Testis (tissue), 5 donors: ENCODE measurements at places on chromosomes 16 and 17. TPM values are rescaled to one million over a fixed set of nuclear protein-coding genes. Genes with fewer than 3 reads are reported as not detected.

Gene COQ7
- total RNA-seq, result 42.0 TPM

Gene CD300E
- 0.31 TPM for total RNA-seq

Gene TRPV3
- 37.2 TPM for total RNA-seq

Gene TPSB2
- 10.8 TPM for total RNA-seq

Gene MLST8
- total RNA-seq, result 95.4 TPM

DNA sequence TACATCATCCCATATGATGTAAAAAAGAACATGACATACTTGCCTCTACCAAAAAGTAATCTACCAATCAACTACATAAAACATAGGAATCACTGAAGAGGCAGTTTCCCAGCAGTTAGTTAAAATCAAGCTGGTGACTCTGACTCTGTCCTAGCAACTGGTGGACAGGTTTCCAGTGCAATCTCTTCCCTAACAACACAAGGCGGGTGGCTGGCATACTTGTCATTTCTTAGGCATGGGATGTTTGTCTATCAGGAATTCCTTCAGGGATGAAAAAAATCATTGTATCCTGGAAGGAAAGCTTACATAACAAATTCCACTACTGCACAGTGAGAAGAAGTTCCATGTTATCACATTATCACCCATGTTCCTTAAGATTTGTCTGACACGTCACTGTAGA, 50.9 kb downstream of the HELZ start:
- H3K27ac ChIP-seq, result no peak overlapping the region
- H3K4me3 ChIP-seq, result no peak overlapping the region
- no peak for DNase-seq
- peaks cover 4% of the 10 kb centered on the region for H3K4me1 ChIP-seq

DNA sequence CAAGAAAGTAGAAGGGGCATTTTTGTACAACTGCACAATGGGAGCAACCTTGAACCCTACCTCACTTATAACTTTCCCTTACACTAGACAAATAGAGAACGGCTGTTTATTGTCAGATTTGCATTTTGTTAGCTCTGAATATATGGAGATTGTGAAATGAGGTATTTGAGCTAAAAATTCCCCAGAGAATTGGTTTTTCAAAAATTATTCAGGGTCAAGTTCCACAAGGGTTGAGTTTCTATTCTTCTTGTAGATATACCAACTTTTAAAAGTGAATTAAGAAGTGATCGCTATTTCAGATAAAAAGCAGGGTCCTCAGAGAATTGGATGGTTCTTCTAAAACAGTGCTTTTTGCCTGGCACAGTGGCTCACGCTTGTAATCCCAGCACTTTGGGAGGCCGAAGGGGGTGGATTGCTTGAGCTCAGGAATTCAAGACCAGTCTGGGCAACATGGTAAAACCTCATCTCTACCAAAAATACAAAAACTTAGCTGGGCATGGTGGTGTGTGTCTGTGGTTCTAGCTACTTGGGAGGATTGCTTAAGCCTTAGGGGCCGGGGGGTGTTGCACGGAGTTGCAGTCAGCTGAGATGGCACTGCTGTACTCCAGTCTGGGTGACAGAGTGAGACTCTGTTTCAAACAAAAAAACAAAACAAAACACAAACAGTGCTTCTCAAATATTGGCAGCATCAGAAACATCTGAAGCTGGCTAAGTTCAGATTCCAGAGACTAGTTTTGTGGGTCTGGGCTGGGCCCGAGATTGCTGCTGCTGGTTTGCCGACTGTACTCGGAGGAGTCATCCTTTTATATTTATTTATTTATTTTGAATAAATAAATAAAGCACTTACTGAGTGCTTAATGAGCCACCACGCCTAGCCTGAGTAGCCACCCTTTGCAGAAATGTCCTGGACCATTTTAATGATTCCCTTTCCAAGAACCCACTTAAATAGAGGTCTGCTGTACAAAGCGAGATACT, 50.9 kb downstream of the PECAM1 start:
- peaks cover 15% of the 10 kb centered on the region for H3K4me1 ChIP-seq
- H3K27ac ChIP-seq, result peak overlapping the region; percentile 44
- H3K36me3 ChIP-seq, result no peaks in the 10 kb centered on the region
- DNase-seq, result no peak

DNA sequence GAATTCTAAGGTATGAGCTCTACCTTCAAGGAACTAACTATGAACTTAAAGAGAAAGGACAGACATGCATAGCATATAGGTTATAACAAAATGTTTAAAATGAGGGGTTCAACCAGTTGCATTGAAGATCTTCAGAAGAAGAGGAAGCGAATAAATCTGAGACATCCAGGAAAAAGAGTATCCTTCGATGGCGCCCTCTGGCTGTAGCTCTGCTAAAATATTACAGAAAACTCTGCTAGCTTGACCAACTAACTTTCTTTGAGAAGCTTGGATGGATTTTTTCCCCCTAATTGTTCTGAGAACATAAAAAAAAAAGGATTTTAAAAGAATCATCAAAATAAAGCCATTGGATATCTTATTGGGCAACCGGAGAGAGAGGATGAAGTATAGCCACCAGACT, 659.9 kb upstream of the SOX9 start:
- peak; percentile 58 for DNase-seq
- H3K27ac ChIP-seq, result no peak overlapping the region

- no peak for DNase-seq
- no peak overlapping the region for H3K4me3 ChIP-seq
- no peaks in the 10 kb centered on the region for H3K27me3 ChIP-seq
- no peaks in the 10 kb centered on the region for H3K36me3 ChIP-seq
Measured at GRCh38 chr17:48228720-48229119, 121.2 kb downstream of the SNX11 start.

DNA sequence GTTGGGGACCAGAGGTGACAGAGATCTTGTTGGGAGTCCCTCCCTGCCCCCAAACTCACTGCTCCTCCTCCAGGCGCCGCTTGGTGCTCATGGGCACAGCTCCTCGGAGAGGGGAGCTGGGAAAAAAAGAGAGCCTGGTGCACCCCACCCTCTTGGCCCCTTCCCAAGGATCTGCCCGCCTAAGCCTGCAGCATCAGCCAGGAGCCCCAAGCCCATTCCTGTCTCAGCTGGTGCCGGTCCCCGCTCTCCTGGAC, 400 bp downstream of the HCFC1R1 start:
- peak overlapping the region; percentile 88 for H3K27ac ChIP-seq
- peaks cover 35% of the 10 kb centered on the region for H3K4me1 ChIP-seq
- H3K36me3 ChIP-seq, result no peaks in the 10 kb centered on the region
- no peaks in the 10 kb centered on the region for H3K27me3 ChIP-seq
- H3K4me3 ChIP-seq, result peak overlapping the region; percentile 79

DNA sequence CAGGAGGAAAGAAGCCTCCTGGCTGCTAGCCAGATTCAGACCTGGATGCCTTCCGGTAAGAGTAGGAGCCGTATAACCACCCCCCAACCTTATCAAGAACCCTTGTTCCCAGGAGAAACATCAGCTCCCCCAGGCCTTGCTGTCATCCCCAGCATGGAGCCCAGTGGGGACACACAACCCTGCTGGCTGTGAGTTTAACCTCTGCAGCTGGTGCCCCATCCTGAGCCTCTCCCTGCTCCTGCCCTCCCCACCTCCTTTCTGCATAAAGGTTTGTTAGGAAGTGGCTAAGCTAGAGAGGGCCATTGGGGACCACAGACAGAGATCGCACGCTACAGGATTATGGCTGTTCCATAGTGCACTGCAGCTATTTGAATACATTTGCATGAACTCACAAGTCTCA, 55.5 kb upstream of the RPL38 start:
- no peaks in the 10 kb centered on the region for H3K36me3 ChIP-seq
- no peak overlapping the region for H3K4me3 ChIP-seq
- DNase-seq, result no peak
- H3K4me1 ChIP-seq, result no peaks in the 10 kb centered on the region

GRCh38 chr16:48317614-48318315, 67.4 kb downstream of the SIAH1 start:
- no peaks in the 10 kb centered on the region for H3K4me1 ChIP-seq
- H3K4me3 ChIP-seq, result no peak overlapping the region
- no peak for DNase-seq
- no peak overlapping the region for H3K27ac ChIP-seq
- no peaks in the 10 kb centered on the region for H3K27me3 ChIP-seq
- H3K36me3 ChIP-seq, result no peaks in the 10 kb centered on the region

DNA sequence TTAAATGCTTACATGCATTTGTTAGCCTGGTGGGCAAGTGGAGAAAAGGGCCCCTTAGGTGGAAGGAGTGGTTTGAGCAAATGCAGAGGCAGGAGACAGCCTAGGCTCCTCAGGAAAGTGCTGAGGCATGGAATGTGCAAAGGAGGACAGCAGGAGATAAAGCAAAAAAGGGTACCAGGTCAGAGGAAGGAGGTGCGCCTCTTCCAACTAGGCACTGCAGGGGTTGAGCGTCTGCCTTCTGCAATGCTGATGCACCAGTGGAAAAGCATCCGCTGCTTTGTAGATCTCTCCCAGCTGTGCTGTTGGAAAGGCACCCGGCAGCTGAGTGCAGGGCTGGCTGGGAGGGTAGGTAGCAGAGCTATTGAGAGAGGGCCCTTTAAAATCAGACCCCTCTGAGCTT, 287.0 kb upstream of the XYLT1 start:
- H3K27me3 ChIP-seq, result no peaks in the 10 kb centered on the region
- H3K36me3 ChIP-seq, result no peaks in the 10 kb centered on the region
- DNase-seq, result no peak
- H3K4me3 ChIP-seq, result no peak overlapping the region

GRCh38 chr17:6592173-6592572, 35.8 kb upstream of the PITPNM3 start:
- H3K27ac ChIP-seq, result no peak overlapping the region
- DNase-seq, result no peak
- H3K4me3 ChIP-seq, result no peak overlapping the region
- no peaks in the 10 kb centered on the region for H3K36me3 ChIP-seq
- no peaks in the 10 kb centered on the region for H3K4me1 ChIP-seq
- H3K27me3 ChIP-seq, result no peaks in the 10 kb centered on the region

DNA sequence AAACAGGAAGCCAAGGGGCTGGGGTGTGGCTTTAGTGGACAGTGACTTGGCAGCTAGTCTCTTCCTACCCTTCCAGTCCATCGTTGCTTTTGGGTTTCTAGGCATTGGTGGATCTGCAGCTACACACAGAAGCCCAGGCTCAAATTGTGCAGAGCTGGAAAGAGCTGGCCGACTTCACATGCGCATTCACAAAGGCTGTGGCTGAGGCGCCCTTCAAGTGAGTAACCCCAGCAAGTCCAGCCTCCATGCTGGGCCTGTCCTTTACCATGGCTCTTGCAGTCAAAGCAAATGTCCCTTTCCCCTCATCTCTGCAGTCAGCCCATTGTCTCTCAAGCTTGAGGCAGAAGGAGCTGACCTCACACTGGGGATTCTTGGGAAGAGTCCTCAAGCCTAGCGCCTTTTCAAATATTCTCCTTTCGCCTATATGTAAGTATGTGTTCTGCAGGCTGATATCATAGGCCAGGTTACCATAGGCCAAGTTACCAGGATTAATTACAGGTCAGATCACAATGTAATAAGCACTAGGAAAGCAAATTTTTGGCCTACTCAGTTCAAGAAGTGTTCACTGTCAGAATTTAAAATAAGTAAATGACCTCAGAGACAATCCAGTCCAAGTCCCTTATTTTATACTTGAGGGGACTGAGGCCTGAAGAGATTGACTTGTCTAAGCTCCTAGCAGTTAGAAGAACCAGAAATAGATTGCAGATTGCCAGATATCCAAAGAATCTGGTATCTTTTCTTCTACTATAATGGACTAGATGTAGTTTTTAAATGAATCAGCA, 6.5 kb downstream of the EME1 start:
- no peaks in the 10 kb centered on the region for H3K36me3 ChIP-seq
- no peak for DNase-seq
- H3K27ac ChIP-seq, result no peak overlapping the region
- no peaks in the 10 kb centered on the region for H3K27me3 ChIP-seq

DNA sequence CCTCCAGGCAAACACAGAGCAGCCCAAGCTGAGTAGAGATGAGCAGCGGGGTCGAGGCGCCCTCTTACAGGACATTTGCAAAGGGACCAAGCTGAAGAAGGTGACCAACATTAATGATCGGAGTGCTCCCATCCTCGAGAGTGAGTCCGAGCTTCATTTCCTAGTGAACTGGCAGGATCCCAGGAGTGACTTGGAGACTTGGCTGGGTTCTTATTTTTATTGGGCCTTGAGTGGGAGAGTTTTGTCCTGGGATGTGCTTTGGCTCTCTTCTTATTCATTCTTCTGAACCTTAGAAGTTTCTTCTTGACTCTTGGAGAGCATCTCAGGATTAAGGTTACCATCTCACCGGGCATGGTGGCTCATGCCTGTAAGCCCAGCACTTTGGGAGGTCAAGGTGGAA, 27.2 kb upstream of the CDC6 start:
- peak; percentile 29 for DNase-seq
- no peaks in the 10 kb centered on the region for H3K27me3 ChIP-seq
- no peaks in the 10 kb centered on the region for H3K4me1 ChIP-seq
- H3K27ac ChIP-seq, result no peak overlapping the region

- no peaks in the 10 kb centered on the region for H3K4me1 ChIP-seq
- no peaks in the 10 kb centered on the region for H3K36me3 ChIP-seq
- H3K27me3 ChIP-seq, result no peaks in the 10 kb centered on the region
Measured at GRCh38 chr16:70381604-70382342, 35.1 kb downstream of the DDX19A start.

GRCh38 chr17:80453998-80454556, 22.3 kb downstream of the NPTX1 start:
- H3K4me1 ChIP-seq, result peaks cover 29% of the 10 kb centered on the region
- H3K4me3 ChIP-seq, result peak overlapping the region; percentile 84
- no peaks in the 10 kb centered on the region for H3K36me3 ChIP-seq
- H3K27me3 ChIP-seq, result no peaks in the 10 kb centered on the region
